ENCODE measurements at places on chromosomes 16 and 17. TPM values are rescaled to one million over a fixed set of nuclear protein-coding genes. Genes with fewer than 3 reads are reported as not detected.

Gene GAS7
- polyA plus RNA-seq = 0.09 TPM

DNA sequence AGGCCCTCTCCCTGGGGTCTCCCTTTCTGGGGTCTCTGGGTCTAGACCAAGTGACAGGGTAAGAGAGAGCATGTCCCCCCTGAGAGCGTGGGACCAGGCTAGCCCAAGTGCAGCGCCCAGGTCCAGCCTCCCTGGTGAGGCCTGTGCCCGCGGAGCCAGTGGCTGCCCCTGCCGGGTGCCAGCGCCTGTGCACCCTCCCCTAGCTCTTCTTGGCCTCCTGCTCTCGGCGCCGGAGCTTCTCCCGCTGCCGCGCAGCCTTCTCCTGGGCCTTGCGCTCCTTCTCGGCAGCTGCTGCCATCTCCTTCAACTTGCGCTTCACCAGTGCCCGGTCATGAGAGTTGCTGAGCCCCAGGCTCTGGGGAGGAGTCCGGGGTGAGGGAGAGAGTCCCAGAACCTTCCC is 17.3 kb downstream of the SAMD14 start:
- DNase-seq = no peak

- DNase-seq = no peak
Observed at GRCh38 chr16:85355515-85355837, 243.2 kb upstream of the CIBAR2 start.

- no peak for DNase-seq
Observed at GRCh38 chr16:11114366-11115164, 141.4 kb downstream of the SOCS1 start.

DNA sequence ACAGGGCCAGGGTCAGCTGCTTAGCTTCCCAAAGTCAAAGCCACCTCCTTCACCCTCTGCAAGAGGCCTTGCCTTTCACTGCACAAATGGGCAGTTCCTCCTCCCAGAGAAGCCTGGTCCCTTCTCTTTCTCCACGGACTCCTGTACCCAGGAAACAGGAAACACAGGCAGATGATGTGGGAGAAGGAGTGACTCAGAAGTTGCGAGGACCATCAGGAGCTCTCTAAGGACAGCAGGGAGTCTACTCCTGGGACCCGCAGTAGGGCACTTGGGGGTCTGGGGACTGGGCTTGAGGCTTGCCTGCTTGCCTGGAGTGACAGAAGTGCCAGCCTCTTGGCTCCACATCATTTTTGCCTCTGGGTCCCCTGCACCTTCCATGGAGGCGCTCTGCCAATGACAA is 47.4 kb upstream of the KSR1 start:
- DNase-seq = no peak

DNA sequence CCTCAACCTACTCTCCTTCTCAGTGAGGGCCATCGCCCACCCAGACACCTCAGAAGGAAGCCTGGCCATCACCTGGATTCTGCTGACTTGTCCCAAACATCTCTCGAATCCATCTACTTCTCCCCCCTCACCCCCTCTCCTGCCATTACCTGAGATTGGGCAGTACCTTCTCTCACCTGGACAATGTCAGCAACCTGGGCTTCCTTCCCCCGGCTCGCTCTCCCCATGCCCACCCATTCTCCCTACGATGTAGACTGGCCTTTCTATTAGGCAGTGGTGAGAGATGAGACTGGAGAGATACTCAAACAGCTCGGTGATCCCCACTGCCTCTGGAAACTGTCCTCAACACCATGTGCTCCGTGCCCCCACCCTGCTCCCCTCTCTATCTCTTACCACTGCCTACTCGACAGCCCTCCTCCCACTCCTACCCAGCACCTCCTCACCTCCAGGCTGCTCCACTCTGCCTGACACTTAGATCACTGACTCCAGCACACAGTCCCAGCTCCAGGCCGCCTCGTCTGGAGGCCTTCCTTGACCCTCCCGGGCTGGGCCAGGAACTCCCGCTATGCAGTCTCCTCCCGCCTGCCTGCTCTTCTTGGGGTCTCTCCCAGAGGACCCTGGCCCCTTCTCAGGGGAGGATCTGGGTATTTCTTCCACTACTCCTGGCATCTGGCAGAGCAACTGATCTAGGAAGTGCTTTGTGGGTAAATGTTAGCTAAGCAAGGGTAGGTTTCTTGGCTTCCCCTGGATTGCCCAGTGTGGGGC is 235.8 kb upstream of the NLRP1 start:
- DNase-seq = no peak
